Retina (tissue), 1 donor: ENCODE measurements at places on chromosomes 7 and 10.
A peak's percentile ranks its signal among the peaks of the same experiment; 100 is the strongest.

DNA sequence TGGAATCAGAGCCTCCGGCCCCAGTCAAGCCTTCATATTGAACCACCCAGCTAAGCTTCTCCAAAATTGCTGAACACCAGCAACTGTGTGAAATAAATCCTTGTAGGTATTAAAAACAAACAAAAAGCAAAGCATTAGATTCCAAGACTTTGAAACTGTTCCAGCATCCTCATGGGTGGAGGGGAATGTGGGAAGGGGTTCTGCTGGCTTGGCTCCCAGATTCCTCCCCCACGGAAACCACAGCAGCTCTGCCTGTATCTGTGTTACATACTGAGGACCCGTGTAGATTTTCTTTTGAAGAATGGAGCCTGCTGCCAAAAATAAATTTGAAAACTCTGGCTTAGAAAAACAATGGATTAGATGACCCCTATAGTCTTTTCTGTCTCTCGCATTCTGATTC is 20.0 kb downstream of the AKR1B1 start:
- no peak for DNase-seq

DNA sequence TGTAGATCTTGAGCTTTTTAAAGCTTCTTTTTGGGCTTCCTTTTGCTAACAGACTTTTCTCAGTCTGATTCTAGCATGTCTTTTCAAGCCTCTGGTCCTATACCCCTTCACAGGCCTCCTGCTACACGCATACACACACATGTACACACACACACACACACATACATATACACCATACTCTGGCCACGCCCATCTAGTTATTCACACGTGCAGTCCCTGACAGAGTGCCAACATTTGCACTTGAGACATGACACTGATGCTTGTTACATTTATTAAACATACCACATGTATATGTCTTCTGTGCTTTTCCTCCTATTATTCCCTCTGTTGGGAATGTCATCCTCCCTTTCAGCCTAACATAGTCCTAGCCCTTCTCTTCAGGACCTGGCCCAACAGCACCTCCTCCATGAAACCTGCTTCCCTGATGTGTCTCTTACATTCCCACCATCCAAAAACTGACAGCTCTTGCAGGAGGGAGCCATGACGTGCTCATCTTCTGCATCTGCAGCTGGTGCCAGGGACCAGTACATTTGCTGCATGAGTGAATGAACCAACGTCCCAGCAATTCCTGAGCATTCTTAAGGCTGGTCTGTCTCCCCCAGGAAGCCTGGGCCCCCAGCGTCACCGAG is 222.1 kb downstream of the ARHGAP12 start:
- DNase-seq = peak; percentile 54

- DNase-seq = no peak
Measured at GRCh38 chr7:106486331-106486730, 174.6 kb downstream of the CCDC71L start.

DNA sequence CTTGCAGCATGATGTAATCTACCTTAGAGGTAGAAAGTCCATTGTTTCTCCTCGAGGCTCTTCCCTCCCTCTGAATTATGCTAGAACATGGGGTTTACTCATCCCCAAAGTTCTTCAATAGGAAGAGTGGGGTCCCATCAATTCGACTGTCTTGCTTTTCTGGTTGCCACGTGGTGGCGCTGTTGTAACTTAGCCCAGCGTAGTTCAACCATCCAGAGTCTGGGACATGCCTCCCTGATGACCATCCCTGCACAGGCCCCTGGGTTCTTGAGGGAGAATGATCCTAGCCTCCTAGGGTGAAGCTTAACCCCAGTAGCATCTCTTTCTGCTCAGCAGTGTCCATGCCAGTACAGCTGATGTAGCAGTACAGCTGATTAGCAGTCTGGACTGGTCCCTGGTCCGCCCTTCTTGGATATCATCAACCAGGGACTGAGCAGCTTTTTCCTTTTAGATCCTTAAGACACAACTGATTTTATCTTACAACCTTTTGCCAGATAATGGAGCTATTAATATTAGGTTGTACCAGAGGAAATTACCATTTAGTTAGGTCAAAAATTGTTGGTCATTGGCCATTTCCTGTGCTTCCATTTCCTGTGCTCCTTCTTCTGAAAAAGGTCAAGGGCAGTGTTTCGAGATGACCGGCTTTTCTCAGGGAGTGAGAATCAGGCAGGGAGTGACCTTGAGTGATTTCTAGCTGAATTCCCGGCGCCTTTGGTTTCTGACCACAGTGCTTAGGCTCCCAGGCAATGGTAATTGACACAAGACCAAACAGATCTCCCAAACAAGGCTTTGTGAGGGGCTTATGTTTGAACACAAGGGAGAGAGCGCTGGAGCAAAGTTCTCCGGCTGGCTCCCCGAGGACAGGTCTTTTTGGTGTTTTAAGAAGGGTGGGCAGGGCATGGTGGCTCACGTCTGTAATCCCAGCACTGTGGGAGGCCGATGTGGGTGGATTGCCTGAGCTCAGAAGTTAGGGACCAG is 65.4 kb downstream of the TACC2 start:
- no peak for DNase-seq

GRCh38 chr10:75672842-75673241 is 241.4 kb downstream of the LRMDA start:
- DNase-seq = no peak

GRCh38 chr7:152459724-152460251 is 24.0 kb upstream of the KMT2C start:
- DNase-seq = peak; percentile 47

DNA sequence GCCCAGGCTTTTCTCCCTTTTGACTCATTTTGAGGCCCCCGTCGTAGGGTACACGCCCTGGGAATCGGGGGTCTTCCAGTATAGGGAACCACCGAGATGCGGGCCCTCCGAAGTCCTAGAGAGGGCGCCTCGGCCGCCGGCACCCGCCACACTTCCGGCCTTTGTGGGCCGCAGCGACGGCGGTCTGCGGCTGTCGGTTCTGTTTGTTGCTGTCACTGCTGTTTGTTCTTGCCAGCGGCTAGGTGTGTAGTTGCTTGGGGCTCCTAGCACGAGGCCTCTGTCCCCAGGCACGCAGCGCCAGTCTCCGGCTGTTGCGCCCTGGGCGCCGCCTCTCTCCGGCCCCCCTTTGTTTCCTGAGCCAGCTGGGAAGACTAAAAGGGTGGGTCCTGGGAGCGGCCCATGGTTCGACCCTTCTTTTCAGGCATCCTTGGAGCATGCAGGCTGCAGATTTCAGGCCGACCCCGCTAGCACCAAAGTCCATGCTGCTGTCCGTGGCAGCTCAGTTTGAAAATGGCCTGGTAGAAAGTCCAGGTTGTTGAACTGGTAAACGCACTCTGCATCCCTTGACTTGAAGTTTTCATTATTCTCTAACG is 17.8 kb upstream of the ZKSCAN1 start:
- peak; percentile 92 for DNase-seq

- no peak for DNase-seq
Measured at GRCh38 chr10:103696411-103697145, 158.8 kb downstream of the SH3PXD2A start.

DNA sequence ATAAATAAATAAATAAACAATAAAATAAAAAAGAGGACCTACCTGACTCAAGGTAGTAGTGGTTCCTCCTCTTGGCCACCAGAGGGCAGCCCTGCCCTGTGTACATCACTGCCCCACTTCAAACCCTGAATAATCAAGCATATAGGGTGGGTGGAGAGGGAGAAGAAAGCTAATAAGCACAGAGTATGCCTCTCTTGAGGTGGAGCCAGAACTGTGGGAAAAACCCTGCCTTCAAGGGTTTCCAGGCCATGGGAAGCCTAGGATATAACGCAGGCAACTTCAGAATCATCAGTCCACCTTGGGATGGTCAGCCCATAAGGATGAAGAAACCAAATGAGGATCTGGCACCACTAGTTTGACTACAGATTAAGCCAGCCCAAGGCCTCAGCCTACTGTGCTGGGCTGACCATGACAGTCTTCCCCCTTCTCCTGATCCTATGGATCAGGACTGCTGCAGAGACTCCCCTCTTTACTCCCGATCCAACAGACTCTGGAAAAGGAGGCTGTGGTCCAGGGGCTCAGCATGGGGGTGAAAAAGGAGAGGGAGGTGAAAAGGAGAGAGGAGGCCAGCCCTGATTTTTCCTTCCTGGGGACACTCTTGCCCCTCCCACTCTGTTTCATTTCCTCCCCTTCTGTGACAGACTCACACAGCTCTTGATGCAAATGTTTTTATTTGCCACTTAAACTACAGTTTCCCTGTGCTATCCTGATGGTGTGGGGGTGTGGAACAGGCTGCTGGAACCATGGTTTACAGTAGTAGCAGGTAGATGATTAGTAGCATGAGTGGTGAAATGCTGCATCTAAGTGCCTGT is 10.1 kb downstream of the AVPI1 start:
- peak; percentile 47 for DNase-seq

GRCh38 chr7:80775897-80776296 is 137.5 kb downstream of the CD36 start:
- DNase-seq = no peak

DNA sequence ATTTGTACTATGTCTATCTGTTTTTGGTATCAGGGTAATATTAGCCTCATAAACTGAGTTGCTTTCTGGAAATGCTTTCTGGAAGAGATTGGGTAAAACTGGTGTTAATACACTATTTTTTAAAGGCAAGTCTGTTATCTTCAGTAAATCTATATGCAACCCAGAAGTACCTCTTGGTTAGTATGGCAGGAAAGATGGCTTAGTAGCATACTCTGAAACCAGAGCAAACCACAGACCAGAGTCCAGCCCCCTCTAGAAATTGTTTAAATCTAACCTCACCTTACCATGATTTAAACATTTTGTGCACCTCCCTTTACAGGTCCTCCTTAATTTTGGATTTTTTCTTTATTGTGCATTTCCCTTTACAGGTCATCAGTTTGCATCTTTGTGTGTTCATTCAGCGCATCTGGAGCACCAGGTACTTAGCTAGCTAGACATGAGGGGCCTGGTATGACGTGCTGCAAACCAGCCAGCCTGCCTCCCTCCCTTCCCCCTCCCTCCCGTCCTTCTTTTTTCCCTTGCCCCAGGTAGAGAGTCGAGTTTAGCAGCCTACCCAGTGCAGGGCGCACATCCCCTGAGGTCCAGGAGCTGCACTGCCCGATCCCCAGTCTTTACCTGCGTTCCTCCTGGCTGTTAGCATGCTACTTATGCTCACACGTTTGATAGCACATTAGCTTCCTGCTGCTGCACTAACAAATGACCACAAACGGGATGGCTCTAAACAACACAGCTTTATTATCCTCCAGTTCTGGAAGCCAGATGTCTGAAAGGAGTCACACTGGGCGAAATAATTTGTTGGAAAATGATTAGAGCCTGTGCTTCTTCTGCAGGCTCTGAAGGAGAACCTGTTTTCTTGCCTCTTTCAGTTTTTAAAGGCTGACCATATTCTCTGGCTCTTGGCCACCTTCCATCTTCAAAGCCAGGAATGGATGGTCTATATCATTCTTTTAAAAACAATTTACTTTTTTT is 299.9 kb upstream of the HABP2 start:
- no peak for DNase-seq

GRCh38 chr7:73830681-73831583 is at the start of gene CLDN4:
Gene CLDN4, plus strand, starts transcription at chr7:73830996. Its CDS starts 206 bp downstream, at chr7:73831202.
- no peak for DNase-seq

GRCh38 chr7:94052398-94053180 is 48.4 kb upstream of the BET1 start:
- DNase-seq = no peak

DNA sequence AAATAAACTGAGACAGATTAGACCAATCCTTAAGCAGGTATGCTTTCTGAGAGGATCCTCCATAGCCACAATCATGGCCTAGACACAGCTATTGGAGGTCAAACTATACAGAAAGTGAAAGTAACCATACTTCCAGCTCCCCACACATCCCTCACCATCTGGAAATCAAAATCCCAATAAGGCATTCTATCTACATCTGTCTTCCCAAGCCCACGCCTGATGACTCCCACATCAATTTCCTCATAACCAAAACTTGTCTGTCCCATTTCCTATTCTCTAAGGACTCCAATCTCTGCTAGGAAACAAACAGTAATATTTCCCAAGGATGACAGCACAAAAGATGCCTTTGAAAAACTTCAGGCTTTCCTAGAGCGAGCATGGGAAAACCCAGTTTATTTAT is 247.3 kb upstream of the HPS1 start:
- no peak for DNase-seq
